ENCODE measurements at places on chromosomes 1 and 21.

DNA sequence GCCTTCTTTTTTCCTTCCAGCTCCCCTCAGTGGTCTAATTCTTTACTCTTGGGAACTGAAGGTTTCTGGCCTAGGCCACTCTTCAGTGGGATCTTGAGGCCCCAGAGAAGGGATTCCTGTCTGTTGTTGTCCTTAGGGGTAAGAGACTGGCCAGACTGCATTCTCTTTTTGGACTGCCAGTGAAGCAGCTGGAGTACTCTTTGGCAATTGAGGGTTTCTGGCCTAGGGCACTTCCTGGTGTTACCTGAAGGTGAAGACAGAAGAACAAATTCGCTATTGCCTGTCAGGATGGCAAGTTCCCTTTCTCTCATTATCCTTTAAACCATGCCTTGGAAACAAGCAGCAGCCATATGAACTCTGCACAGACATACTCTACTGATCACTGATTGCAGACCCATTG, 286.6 kb upstream of the ZP4 start:
- no peak for DNase-seq

DNA sequence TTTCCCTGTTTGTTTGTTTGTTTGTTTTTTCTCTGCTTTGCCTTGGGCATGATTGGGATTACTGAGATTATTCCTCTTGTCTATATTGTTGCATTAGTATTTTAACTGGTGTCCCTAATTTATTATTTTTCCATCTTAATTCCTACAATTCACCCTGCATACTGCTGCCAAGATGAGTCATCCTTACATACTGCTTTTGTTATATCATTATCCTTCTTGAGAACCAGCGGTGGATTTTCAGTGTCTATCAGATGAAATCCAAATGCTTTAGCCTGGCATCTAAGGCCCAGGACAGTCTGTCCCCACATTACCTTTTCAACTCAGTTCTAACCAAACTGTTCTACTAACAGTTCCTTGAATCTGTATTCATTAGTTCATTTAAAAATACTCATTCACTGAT, 101.7 kb downstream of the OLFML2B start:
- DNase-seq = no peak

DNA sequence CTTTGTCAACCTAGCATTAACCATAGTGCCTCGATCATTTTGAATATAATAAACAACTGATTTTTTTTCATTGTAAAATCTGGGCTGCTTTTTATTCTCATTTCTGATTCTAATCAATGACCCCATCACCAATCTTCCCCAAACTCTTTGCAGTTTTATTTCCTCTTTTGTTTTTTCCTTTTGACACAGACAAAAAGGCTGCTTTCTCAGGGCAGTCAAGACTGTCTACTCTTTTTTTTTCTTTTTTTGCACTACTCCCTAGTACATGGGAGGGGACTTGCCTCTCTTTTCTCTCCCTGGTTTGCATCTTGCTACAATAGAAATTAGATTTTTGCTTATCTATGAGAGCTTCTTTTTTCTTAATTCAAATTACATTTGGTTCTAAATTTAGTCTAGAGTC, 987.9 kb downstream of the ADGRL2 start:
- DNase-seq = no peak

DNA sequence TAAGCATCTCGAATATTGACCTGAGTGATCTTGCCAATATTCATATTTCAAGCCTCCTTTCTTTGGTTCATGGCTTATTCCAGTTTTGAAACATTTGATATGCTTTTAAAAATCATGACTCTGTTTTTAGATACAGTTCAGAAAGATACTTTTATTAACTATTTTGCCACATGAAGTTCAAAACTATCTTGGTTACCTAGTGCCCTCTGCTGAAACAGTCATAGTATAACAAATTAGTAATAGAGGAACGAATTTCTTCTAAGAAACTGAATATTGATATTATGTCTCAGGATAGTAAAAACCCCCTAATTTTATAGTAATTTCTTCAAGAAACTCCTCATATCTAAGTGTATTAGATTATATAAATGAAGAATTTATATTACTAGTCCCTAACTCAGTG, 52.6 kb upstream of the RC3H1 start:
- DNase-seq = no peak

- no peak for DNase-seq
Observed at GRCh38 chr21:8989261-8989711, 1532.1 kb upstream of the TPTE start.

DNA sequence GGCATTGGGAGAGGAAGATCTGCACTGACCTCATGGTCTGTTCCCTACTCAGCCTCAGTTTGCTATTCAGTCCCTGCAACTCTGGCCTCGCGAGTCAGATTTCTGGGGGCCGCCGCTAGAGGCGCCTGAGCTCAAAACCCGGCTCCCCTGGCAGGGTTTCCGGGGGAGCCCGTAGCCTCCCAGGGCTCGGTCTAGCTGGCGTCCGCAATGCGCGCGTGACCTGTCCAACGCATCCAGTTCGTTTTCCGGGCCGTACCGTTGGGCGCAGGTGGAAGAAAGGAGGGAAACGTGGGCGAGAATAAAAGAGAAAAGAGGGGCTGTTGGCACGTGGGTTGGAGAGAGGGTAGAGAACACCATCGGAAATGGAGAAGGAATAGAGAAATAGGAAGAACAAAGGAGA, at the start of gene ADAM30:
TSS of gene ADAM30 (minus strand) at position 213 of the 400 bp plus-strand sequence. CDS start at position 34, 179 bp downstream.
- no peak for DNase-seq

- DNase-seq = no peak
Observed at GRCh38 chr1:205455581-205456382, at the start of gene BLACAT1. Gene BLACAT1, minus strand, starts transcription at chr1:205456045.

Measured in activated CD8-positive, alpha-beta memory T cell treated with anti-CD3 and anti-CD28 coated beads for 48 hours (primary cell).